ENCODE measurements at places on chromosomes 3 and 15.

DNA sequence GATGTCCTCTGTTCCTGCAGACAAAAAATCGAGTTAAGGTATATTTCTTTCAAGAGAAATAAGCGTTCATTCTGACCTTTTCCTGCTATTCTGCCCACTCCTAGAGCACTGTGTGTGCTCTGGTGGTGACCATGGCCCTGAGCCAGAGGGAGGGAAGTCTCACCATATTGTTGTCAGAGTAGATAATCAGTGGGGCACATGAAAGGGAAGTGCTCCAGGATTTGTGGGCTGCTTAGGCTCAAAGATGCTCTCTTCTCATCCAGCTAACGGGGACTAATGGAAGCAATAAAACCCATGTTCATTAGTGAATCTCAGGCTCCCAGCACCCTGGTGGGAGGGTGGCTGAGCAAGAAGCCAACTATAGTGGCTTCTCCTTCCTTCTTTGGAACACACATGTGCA, 70.7 kb upstream of the EOMES start:
- DNase-seq: no peak

DNA sequence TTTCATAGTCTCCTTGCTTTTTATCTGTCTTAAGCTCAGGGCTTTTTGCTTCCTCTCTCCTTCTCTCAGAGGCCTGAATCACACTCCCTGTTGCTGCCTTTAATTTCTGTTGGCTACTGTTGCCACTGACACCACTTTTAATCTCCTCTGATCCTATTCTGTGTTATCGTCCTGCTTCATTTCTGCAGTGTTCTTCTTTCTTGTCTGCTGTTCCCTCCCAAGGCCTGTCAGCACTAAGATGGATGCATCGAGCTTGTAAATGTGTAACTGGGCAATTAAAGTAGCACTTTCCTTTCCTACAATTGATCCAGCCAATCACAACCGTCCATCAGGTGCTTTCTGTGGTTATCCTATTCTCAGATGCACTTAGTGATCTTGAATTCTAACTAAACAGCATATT, 71.3 kb upstream of the VEPH1 start:
- DNase-seq: no peak

DNA sequence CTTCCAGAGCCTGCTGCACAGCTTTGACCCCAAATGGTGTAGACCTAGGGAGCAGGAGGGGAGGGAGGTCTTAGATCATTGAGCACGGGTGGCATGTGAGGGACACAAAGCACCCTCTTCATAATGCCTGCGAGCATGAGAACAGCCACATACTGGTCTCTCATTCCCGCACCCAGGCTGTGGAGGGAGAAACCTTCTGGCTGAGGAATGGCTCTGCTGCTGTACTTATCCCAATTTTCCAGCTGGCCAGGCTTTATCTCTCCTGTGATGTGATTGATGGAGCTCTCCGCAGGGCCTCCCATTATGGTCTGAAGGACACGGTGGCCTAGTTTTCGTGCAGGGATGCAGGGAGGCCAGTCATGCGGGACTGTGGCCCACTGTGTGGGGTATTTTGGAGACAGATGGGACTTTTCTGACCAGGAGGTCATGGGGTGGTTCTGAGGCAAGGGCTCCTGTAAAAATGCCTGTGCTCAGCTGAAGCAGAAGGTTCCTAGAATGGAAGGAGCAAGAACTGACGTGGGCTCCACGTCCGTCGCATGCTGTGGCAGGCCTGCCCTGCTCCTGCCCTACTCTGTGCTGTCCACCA, 251.5 kb downstream of the PLCL2 start:
- DNase-seq: no peak

DNA sequence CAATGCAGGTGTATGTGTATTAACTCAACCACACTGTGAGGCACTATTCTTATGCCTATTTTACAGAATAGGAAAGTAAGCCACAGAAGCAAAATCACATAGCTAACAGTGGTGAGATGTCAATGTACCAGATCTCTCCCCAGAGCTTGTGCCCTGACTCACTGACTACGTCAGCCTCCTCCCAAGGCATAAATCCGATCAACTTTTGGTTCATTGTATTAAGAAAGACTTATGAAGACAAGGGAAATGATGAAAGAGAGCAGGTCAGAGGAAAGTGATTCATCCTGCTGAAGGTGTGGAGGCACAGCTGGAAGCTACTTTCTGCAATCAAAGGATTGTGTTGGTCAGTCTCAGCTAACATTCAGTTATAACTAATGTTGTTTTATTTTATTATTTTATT, 33.0 kb upstream of the SV2B start:
- no peak for DNase-seq

DNA sequence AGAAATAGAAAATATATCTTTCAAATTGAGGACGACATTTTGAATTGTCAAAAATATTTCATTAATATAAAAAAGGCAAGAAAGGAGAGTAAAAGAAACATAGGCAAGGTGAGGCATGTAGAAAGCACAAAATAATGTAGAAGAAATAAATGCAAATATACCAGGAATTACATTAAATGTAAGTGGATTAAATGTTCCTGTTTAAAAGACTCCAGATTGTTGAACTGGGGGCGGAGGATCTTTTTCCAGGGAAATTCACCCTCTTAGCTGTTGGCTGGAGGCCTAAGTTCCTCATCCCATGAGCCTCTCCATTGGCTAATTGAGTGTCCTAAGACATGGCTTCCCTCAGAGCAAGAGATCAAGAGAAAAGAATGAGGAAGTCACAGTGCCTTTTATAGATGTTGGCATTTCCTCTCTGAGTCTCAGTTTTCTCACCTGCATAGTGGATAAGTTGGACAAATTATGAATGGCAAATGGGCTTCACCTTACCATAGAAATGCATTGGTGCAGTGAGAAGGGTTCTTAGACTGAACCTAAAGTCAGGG, 147.4 kb upstream of the SMAD3 start:
- no peak for DNase-seq

DNA sequence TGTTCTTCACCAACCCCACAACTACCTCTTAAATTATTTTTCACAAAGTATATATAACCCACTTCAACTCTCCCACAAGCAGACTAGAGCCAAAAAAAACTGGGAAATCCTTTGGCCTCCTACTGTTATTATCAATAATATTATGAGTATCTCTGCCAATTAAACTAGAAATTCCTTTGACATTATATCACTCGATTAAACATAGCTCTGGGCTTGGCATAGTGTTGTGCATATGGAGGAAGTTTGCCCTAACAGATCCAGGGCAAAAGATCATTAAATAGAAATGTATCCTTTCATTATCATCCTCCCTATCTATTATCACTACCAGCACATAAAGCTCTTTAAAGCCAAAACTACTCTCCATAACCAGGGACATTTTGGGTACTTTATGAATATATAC, 74.9 kb downstream of the OSBPL10 start:
- no peak for DNase-seq

DNA sequence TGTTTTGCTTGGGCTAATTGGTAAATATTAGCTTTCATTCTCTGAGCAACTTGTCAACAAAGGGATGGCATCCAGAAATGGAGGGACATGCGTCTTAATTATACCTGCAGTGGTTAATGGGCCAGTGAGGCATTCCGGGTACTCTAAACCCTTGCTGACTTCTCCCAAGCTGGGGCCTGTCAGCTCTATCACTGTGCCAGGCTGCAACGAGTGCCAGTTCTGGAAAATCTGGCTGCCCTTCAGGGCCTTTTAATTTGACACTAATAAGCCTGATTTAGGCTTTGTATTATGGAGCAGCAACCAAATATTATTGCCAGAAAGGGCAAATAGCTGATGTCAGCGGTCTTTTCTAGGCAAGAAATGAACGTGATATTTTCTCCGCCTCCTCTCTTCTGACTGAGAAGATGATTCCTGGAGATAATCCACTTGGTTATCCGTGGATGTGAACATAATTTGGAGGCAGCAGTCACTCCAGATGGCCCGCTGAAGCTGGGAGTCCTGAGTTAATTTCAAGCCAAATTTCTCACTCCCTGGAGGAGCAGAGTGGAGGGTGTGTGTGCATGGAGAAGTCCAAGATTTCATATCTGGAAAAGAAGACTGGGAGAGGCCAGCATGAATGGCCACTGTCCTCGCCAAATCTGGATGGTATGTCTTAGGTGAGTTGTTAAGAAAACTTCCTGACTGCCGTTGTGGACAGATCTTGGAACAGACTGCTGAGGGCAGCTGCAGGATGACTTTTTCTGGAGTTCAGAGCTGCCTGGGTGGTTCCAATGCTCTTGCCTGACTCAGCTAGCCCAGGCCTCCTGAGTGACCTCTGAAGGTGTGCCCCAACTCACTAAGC, 44.4 kb upstream of the PSMD6 start:
- no peak for DNase-seq

- DNase-seq: no peak
Observed at GRCh38 chr3:7293286-7293685, 432.4 kb downstream of the GRM7 start.

DNA sequence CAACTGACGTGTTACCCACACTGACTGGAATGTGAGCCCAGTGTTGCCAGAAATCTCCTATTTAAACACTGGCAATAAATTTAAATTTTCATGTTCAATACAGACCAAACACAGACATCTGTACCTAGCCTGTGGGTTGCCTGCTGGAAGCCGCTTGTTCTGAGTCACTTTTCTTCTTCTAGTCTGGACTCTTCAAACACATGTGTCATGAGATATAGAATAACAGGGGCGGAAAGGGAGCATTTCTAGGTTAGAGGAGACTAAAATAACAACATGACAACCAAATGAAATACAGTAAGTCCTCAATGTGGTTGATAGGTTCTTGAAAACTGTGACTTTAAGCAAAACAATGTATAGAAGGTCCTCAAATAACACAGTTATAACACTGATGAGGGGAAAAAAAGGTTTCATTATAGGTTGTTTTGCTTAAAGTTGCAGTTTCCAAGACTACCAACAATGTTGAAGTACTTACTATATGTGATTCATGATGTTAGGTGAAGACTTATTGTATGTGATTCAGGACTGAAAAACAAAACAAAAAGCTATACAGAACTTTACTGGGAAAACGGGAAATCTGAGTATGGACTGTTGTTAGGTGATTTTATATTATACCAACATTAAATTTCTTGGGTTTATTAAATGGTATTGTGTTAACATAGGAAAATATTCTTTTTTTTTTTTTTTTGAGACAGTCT, 63.1 kb downstream of the PRKAR2A start:
- no peak for DNase-seq

GRCh38 chr15:57873564-57874209, 167.2 kb downstream of the POLR2M start:
- DNase-seq: no peak

GRCh38 chr3:164377466-164377865, 700.8 kb downstream of the SI start:
- no peak for DNase-seq

- DNase-seq: no peak
Observed at GRCh38 chr3:156761713-156762451, 64.3 kb upstream of the LEKR1 start.

GRCh38 chr3:173096994-173097785, 43.8 kb downstream of the SPATA16 start:
- no peak for DNase-seq

All from stimulated activated CD4-positive, alpha-beta T cell treated with anti-CD3 and anti-CD28 coated beads, Interleukin-2, amount 100 ng/mL, for 24 hours (primary cell).